Stimulated activated CD4-positive, alpha-beta T cell treated with anti-CD3 and anti-CD28 coated beads, Interleukin-15, amount 100 ng/mL, for 1 hour (primary cell): ENCODE measurements at places on chromosomes 12 and 14.

DNA sequence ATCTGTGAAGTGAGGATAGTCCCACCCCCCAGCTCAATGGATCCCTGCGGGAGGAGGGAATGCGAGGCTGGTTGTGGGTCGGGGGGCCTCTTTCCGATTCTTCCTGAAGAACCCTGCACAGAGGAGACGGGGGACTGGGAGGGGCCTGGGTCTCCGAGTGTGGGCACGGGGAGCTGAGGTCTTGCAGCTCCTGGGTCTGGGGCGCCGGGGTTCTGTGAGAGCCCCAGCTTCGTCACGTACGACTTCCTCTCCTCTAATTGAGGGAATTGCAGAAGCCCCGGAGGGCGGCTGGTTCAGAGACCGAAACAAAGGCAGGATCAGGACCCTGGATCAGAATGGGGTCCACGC, 66.6 kb downstream of the DIO3 start:
- DNase-seq: no peak

DNA sequence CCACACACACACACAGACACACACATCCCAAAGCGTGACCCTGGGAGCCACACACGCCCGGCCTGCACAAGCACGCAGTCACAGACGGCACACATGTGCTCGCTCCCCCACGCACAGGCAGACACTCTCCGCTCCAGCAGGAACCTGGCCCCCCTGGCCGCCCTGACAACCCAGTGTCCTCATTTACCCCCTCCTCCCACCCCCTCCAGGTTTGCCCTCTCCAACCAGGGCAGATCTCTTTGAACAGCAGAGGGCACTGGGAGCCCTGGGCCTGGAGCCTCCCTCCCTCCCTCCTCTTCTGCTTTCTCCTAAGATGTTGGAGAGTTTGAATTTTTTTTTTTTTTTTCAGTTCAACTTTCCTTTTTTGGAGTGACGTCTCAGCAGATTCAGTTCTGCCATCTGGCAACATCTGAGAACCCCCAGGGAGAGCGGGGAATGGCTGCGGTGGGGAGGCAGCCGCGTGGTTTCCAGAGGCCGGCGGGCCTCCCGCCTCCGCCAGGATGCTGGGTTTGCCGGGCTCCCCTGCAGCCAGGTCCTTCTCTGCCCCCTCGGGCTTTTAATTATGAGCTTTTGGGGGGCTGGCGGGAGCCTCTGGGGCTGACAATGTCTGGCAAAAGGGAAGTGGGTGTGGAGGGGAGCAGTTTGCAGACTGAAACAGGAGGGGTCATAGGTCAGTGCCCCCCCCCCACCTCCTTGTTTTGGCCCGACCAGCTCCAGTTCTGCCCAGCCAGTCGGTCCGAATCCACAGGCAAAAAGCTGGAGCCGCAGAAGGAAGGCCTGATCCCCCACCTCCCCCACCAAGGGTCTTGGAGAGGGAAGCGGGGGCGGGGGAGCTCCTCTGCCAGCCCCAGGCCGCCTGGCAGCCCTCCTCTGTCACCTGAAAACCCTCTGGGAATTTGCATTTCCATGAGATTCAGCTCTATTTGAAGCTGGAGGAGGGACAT, 1.3 kb upstream of the NCOR2 start:
- no peak for DNase-seq

GRCh38 chr14:43411841-43412240, 1095.2 kb downstream of the FSCB start:
- no peak for DNase-seq

DNA sequence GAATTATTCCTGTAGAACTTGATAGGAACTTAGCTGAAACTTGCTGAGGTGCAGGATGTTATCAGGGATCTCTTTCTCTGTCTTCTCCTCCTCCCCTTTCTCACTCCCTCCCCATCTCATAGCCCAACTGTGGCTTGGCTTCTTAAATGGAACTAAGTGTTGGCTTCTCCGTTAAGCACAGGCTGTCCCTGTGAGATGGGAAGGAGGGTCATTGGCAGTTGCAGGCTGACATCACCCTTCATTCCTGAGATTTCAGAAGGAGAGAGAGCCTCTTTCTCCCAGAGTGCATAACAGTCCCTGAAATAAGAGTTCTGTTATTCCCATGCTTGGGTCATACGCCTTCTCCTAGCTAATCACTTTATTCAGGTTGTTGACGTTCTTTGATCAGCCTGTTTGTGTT, 162.0 kb downstream of the UNC79 start:
- DNase-seq: no peak

DNA sequence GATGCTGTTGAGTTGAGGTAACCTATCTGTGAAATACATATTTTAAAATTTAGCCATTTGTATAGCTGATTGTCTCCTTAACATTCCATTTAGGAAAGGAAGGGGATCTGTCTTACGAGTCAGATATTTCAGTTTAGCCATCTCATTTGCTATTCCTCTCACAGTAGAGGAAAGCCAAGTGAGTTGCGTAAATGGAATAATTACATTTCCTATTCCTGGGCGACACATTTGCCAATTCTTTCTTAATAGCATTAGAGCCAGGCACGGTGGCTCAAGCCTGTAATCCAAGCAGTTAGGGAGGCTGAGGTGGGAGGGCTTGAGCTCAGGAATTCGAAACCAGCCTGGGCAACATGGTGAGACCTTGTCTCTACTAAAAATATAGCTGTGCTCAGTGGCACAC, 116.3 kb downstream of the TMX1 start:
- no peak for DNase-seq

GRCh38 chr12:65822732-65823512, 1.4 kb upstream of the HMGA2 start:
- no peak for DNase-seq

DNA sequence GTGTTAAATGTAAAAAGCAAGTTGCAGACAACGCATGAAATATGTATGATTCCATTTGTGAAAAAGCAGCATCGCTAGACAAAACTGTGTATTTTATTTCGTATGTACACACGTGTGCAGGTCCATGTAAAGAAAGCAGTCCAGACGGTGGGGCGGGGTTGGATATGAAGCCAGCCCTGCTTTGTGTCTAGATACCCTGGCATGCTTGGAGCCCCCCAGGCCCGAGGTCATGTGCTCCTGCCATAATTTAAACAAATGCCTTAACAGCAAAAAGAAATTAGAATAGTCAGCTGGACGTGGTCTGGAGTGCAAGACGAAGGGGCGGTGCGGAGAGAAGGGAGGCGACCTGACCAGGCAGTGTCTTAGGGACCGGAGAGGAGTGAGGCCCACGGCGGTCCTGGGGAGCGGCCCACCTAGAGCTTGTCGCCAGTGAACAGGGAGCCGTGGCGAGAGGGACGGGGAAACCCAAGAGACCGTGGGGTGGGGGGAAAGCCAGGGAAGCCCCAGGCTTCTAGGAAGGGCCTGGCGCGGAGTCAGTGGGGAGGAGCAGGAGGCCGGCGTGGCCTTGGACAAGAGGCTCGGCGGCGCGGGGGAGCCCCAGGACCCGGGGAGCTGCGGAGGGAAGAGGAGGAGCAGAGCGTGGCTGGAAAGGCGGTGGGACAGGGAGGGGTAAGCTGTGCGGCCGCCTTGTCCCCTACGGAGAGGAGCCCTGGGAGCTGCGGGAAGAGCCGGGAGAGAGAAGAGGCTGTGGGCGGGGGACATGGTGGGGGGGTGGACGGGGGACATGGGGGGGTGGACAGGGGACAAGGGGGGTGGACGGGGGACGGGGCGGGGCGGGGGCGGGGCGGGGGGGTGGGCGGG, 118.5 kb upstream of the C14orf180 start:
- DNase-seq: no peak

GRCh38 chr14:68140076-68140741, 320.6 kb downstream of the RAD51B start:
- DNase-seq: no peak
